ENCODE measurements at places on chromosomes 3 and 15. TPM values are rescaled to one million over a fixed set of nuclear protein-coding genes. Genes with fewer than 3 reads are reported as not detected.
A peak's percentile ranks its signal among the peaks of the same experiment; 100 is the strongest.

The TMEM212 gene
- total RNA-seq, result not detected

The DPPA4 gene
- total RNA-seq, result 0.40 TPM

The VPS13C gene
- total RNA-seq, result 50.2 TPM

The ACVR2B gene
- total RNA-seq, result 3.2 TPM

The CAV3 gene
- not detected for total RNA-seq

The ATP13A4 gene
- total RNA-seq, result 1.0 TPM

The HHATL gene
- not detected for total RNA-seq

The C2CD4A gene
- total RNA-seq, result not detected

The HRH1 gene
- not detected for total RNA-seq

The APBA2 gene
- 0.26 TPM for total RNA-seq

The ASTE1 gene
- 6.0 TPM for total RNA-seq

The CD200R1 gene
- 0.90 TPM for total RNA-seq

- no peak overlapping the region for H3K27ac ChIP-seq
- H3K4me3 ChIP-seq, result no peak overlapping the region
- H3K27me3 ChIP-seq, result peaks cover 7% of the 10 kb centered on the region
- no peaks in the 10 kb centered on the region for H3K4me1 ChIP-seq
- no peak for DNase-seq
- H3K36me3 ChIP-seq, result no peaks in the 10 kb centered on the region
Observed at GRCh38 chr3:170839518-170840100, 30.4 kb downstream of the RPL22L1 start.

GRCh38 chr15:45102226-45102625 lies 11.7 kb downstream of the DUOX2 start:
- no peaks in the 10 kb centered on the region for H3K4me1 ChIP-seq
- no peak for DNase-seq
- no peaks in the 10 kb centered on the region for H3K36me3 ChIP-seq
- H3K27ac ChIP-seq, result no peak overlapping the region
- no peaks in the 10 kb centered on the region for H3K27me3 ChIP-seq

GRCh38 chr15:47857776-47858167 lies 140.5 kb downstream of the SEMA6D start:
- no peaks in the 10 kb centered on the region for H3K36me3 ChIP-seq
- no peak overlapping the region for H3K27ac ChIP-seq
- peak; percentile 7 for DNase-seq
- H3K4me3 ChIP-seq, result no peak overlapping the region
- no peaks in the 10 kb centered on the region for H3K27me3 ChIP-seq
- H3K4me1 ChIP-seq, result no peaks in the 10 kb centered on the region

DNA sequence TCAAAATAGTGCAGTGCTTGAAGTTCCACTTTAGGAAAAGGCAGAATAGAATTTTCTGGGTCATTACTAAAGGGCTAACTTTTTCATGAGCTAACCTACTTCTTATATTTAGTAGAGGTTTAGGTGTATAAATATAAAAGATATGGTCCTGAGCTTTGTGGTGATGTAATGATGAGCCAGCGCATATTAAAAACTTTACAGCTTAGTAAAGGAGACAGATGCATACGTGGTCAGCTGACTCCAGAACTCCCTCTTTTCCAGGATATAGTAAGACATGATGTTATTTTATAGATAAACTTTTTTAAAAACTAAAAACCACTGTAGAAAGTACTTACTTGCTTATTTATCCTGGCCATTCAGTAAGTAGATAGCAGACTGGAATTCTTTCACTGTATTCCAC lies 895.0 kb downstream of the CADM2 start:
- no peaks in the 10 kb centered on the region for H3K27me3 ChIP-seq
- H3K36me3 ChIP-seq, result no peaks in the 10 kb centered on the region
- no peak overlapping the region for H3K27ac ChIP-seq
- DNase-seq, result no peak
- no peaks in the 10 kb centered on the region for H3K4me1 ChIP-seq
- H3K4me3 ChIP-seq, result no peak overlapping the region

- H3K4me3 ChIP-seq, result no peak overlapping the region
- no peak overlapping the region for H3K27ac ChIP-seq
- DNase-seq, result no peak
Observed at GRCh38 chr3:183151086-183151485, 11.4 kb downstream of the LAMP3 start.

- DNase-seq, result no peak
Observed at GRCh38 chr15:78717956-78718656, 77.1 kb upstream of the CHRNB4 start.

DNA sequence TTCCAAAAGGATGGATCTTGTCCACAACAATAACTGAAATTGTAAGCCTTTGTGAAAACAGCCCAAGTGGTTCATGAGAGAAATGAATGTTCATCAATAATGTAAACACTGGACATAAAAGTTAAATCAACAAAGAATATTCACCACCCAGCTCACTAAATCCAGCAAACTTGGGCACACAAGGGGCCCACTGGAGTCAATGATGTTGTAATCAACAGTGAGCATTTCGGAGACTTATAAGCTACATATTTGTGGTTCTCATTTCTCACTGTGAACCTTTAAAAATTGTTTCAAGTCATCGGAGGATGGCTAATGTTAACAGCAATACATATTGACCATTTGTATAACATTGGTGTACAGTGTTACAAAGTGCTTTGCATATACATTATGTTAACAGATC lies 63.1 kb downstream of the VGLL4 start:
- no peak overlapping the region for H3K4me3 ChIP-seq
- peaks cover 20% of the 10 kb centered on the region for H3K4me1 ChIP-seq
- peaks cover 3% of the 10 kb centered on the region for H3K36me3 ChIP-seq
- no peak for DNase-seq
- H3K27ac ChIP-seq, result no peak overlapping the region
- no peaks in the 10 kb centered on the region for H3K27me3 ChIP-seq

GRCh38 chr3:23710555-23710954 lies 95.2 kb upstream of the UBE2E1 start:
- H3K36me3 ChIP-seq, result no peaks in the 10 kb centered on the region
- H3K4me3 ChIP-seq, result no peak overlapping the region
- H3K27me3 ChIP-seq, result no peaks in the 10 kb centered on the region
- H3K27ac ChIP-seq, result no peak overlapping the region
- H3K4me1 ChIP-seq, result peaks cover 3% of the 10 kb centered on the region

DNA sequence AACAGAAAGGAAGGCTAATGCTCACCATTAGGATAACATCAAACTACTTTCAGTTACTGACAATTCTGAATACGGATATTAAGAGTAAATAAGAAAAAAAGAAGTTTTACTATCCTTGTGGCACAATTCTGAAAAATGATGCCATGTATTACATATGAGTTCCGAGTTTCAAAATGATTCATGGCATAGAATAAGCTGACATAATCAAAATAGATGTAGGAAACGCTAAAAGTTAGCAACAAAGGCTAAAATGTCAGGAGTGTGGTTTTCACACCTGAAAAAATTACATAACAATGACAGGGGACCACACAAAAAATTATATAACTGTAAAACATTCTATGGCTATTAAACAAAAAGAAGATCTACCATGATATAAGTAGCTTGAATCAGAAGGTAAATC lies 1131.9 kb downstream of the OTOL1 start:
- no peak overlapping the region for H3K4me3 ChIP-seq
- no peaks in the 10 kb centered on the region for H3K36me3 ChIP-seq
- H3K4me1 ChIP-seq, result no peaks in the 10 kb centered on the region
- no peak for DNase-seq

DNA sequence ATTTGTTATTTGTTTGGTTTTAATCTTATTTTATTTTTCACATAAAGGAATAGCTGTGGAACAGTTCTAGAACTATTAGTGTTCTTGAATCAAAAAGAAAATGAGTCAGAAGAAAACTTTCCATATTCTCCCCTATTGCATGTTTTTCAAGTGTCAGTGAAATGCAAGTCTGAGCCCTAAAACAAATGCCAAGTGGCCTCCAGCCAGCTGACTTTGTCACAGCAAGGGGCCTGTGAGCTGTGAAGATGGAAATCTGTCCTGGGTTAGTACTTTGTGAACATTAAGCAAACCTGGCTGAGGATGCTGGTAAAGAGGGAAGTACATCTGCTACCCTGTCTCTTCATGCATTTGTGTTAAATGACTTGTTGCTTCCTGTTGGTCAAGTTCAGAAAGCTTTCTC lies 14.2 kb downstream of the LRRC49 start:
- H3K4me1 ChIP-seq, result no peaks in the 10 kb centered on the region
- no peaks in the 10 kb centered on the region for H3K27me3 ChIP-seq
- H3K27ac ChIP-seq, result no peak overlapping the region
- H3K4me3 ChIP-seq, result no peak overlapping the region
- H3K36me3 ChIP-seq, result no peaks in the 10 kb centered on the region

- no peak overlapping the region for H3K4me3 ChIP-seq
- H3K36me3 ChIP-seq, result no peaks in the 10 kb centered on the region
- no peak for DNase-seq
Observed at GRCh38 chr3:119765239-119765638, 16.7 kb upstream of the NR1I2 start.

GRCh38 chr3:10122724-10123123 lies 7.2 kb downstream of the BRK1 start:
- H3K4me1 ChIP-seq, result no peaks in the 10 kb centered on the region
- H3K4me3 ChIP-seq, result no peak overlapping the region
- H3K27ac ChIP-seq, result no peak overlapping the region
- H3K36me3 ChIP-seq, result peaks cover 27% of the 10 kb centered on the region
- no peaks in the 10 kb centered on the region for H3K27me3 ChIP-seq

DNA sequence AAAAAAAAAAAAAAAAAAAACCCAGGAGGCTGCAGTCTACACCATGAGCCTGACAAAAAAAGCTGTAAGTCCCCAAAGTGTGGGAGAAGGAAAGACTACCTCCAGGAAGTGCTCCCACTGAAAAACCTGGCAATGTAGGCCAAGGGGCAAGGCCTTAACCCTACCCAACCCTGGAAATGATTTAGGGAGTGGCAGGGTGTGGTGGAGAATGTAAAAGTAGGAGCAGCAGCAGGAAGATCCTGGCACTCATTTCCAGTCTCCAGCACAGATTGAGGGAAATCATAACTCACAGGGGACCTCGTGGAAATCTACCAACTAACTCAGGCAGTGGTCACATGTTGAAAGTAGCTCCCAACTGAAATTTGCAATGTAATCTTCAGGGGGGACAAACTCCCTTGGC lies 839.5 kb downstream of the EPHA3 start:
- H3K36me3 ChIP-seq, result no peaks in the 10 kb centered on the region
- DNase-seq, result no peak
- H3K4me1 ChIP-seq, result no peaks in the 10 kb centered on the region
- no peak overlapping the region for H3K4me3 ChIP-seq
- H3K27me3 ChIP-seq, result no peaks in the 10 kb centered on the region

GRCh38 chr3:4763604-4764247 lies 215.5 kb upstream of the BHLHE40 start:
- no peak overlapping the region for H3K27ac ChIP-seq
- H3K4me1 ChIP-seq, result peaks cover 5% of the 10 kb centered on the region
- no peak overlapping the region for H3K4me3 ChIP-seq
- peaks cover 23% of the 10 kb centered on the region for H3K36me3 ChIP-seq
- H3K27me3 ChIP-seq, result no peaks in the 10 kb centered on the region

DNA sequence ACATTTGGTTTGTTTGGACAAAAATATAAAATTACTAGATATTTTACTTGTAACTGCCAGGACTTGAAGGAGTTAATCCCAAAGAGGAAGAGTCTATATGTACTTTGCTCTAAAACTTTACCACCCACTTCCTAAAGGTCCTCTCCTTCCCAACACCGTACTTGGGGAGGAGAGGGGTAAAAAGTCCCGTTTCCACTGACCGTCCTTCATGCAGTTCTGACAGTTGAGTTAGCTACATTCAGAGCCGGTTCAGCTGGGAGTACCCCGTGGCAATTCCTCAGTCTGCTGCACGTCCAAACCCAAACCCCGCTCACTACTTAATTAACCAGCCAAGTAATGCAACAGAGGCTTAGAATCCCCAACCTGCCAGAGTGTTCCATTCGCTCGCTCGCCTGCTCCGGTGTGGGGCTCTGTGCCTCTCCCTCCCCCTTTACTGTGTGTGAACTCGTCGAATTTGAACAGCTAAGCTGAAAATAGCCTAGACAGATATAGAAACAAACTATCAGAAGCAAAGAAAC lies 519.7 kb downstream of the FOXP1 start:
- H3K27ac ChIP-seq, result no peak overlapping the region
- peaks cover 8% of the 10 kb centered on the region for H3K4me1 ChIP-seq
- peaks cover 7% of the 10 kb centered on the region for H3K27me3 ChIP-seq
- no peaks in the 10 kb centered on the region for H3K36me3 ChIP-seq

DNA sequence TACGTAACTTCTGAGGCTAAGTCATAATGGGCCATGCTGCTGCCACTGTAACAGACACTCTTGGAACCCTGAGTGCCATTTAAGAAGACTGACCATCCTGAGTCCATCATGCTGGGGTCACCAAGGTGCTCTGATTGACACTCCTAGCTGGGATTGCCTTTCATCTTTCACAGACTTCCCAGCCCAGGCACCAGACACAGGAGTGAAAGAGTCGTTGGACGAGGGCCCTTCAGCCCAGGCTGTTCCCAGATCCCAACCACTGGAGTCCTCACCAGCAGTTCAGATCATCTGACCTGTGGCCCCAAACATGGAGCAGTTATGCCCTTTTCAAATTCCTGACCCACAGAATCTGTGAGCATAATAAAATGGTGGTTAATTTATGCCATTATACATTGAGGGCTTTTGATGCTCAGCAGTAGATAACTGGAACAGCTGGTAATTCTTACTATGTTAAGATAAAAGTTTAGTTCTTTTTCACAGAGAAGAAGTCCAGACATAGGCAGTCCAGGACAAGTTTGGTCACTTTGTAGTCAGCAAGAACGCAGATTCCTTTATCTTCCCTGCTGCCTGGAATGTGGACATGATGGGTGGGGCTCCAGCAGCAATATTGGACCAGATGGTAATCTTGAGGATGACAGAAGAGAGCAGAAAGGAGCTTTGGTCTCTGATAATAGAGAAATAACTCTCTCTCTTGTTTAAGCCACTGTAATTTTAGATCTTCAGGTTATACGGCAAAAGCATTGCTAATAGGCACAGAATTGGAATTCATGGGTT lies 7.3 kb upstream of the EHD4 start:
- no peaks in the 10 kb centered on the region for H3K36me3 ChIP-seq
- DNase-seq, result no peak
- no peak overlapping the region for H3K4me3 ChIP-seq
- no peak overlapping the region for H3K27ac ChIP-seq

DNA sequence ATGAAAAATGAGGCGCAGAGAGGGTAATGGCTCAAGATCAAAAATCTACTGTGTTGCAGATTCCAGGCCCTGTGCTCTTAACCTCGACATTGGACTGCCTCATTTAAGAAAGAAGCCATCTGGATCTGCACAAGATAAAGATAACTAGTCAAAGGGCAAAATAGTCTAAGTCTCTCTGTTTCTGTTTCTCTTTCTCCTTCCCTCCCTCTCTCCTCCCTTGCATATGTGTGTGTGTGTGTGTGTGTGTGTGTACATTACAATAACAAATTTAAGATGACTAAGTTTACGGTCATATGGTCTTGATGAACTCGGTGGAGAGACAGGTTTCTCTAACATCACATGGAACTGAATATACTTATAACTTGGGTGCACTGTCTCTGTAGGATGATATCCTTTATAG lies 69.2 kb downstream of the MEIS2 start:
- no peaks in the 10 kb centered on the region for H3K27me3 ChIP-seq
- peaks cover 11% of the 10 kb centered on the region for H3K4me1 ChIP-seq
- no peak overlapping the region for H3K4me3 ChIP-seq

- H3K4me1 ChIP-seq, result peaks cover 1% of the 10 kb centered on the region
- H3K27ac ChIP-seq, result no peak overlapping the region
- DNase-seq, result no peak
- no peaks in the 10 kb centered on the region for H3K27me3 ChIP-seq
- peaks cover 4% of the 10 kb centered on the region for H3K36me3 ChIP-seq
Observed at GRCh38 chr3:66380200-66380932, 120.5 kb downstream of the LRIG1 start.
